ENCODE measurements at places on chromosomes 3 and 15.

- no peak for DNase-seq
Measured at GRCh38 chr3:51977446-51978142, 2.7 kb downstream of the ABHD14A start.

GRCh38 chr3:194269610-194270145 lies 81.5 kb downstream of the CPN2 start:
- peak; percentile 55 for DNase-seq

DNA sequence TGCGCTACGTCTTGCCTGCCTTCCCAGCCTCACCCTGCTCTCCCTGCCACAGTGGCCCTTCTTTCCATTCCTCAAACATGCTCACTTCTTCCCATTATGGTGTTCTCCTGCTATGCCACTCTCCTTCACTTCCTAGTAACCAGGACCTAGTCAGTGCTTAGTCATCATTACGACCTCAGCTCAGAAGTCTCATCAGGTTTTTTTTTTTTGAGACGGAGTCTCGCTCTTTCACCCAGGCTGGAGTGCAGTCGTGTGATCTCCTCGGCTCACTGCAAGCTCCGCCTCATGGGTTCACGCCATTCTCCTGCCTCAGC lies 149.5 kb downstream of the GREM1 start:
- DNase-seq: peak; percentile 89

GRCh38 chr3:179972881-179973423 lies 63.8 kb downstream of the PEX5L start:
- no peak for DNase-seq

- DNase-seq: no peak
Measured at GRCh38 chr15:22895465-22896190, 57.2 kb downstream of the NIPA2 start.

DNA sequence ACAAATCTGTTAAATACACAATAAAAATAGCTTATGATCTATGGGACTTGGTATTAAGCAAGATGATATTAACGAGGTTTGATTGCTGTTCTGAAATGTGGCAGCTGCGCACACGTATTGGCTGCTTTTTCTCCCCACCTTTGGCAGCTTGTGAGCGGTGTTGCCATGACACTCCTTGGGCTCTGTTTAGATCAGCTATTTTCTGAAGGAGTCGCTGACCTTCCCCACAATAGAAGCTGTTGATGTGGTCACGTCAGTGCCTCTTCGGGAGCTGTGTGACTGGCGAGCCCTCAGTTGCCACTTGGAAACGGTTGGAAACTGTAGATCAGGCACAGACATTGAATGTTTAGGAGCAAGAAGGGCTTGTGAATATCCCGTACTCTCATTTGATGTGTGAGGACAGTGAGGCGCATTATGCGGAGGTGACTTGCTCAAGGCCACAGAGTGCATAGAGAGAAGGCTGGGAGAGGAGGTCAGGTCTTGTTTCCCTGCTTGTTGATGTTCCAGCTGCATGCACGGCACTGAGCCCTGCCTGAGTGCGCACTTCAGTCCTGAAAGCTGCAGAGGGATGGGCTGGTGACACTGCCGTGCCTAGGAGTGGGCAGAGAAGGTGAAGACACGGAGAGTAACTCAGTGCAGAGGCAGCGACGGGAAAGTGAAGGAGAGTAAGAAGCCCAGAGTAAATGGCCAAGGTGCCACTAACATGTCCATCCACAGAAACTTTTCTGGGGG lies 198.4 kb downstream of the LPP start:
- DNase-seq: no peak

- no peak for DNase-seq
Measured at GRCh38 chr3:160796813-160797164, 40.8 kb downstream of the PPM1L start.

- no peak for DNase-seq
Measured at GRCh38 chr3:171260899-171261298, 199.3 kb downstream of the TNIK start.

- DNase-seq: no peak
Measured at GRCh38 chr3:170350515-170351413, 6.8 kb upstream of the SKIL start.

DNA sequence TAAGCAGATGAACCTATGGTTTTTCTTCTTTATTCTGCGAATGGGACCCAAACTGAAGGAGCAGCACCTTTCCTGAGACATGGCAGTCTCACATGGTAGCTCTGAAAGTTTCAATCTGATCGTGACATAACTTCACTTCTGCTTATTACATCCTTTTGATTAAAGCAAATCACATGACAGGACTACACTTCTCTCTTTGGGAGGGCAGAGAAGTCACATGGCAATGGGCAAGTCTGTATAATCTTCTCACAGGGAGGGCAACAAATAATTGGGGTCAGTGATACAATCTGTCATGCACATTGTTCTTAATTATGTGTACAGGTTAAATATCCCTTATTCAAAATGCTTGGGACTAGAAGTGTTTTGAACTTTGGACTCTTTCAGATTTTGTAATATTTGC lies 21.6 kb downstream of the NCBP2 start:
- no peak for DNase-seq

GRCh38 chr3:17844236-17844635 lies 101.8 kb upstream of the TBC1D5 start:
- DNase-seq: no peak

DNA sequence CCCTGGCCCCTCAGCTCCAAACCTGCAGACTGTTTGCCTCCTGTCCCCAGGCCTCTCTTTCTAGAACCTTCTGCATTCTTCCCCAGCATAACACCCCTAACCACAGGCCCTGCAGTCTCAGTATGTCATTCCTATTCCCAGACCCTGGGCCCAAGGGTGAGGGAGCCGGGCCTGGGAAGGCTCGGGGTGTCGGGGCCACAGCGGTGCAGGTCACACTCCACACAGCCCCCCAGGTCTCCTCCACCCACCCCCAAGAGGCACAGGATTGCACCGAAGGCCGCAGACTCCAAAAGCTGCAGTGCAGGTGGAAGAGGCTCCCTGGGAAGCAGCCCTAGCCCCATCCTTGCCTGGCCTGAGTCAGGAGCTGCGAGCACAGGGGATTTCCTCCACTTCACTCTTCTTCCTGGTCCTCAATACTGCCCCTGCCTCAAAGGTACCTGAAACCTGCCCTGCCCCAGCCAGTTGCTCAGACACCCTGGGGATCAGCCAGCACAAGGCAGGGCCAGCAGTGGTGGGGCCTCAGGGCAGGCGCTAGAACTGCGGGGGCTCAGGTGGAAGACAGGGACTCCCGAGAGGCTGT lies 31.1 kb downstream of the TNK2 start:
- no peak for DNase-seq

DNA sequence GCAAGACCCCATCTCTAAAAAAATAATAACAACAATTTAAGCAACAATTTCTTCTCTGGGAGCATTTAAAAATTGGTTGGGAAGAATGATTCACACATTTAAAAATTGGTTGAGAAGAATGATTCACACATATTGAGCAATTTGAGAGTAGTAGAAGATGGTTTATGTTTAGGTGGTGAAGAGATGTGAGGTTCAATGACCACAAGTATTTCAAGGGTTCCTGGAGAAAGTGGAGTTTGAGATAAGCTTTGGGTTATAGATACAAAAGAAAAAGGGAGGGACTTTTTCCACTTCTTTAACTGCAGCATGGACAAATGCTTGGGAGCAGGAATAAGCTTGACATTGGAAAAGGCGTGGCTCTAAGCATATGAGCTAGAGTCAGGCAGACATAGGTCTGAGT lies 145.7 kb upstream of the NPHP3 start:
- DNase-seq: peak; percentile 26

- DNase-seq: no peak
Measured at GRCh38 chr3:55489798-55490132, 2.7 kb upstream of the WNT5A start.

DNA sequence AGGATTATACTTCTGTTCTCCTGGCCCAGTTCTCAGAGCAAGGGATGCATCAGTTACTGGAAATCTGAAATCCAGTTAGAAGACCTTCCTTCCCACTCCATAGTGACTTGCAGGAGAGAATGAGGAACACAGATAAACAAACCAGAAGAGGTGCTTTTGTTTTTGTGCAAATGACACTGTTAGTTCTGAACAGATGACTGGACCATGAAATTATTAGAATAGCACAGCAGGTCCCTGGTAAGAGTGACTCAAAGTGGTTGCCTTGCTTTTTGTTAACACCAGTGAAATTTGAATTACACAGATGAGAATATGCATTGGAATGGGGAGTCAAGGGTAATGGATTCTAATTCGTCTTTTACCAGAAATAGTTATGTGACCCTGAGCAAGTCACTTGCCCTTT lies 30.4 kb upstream of the LRIG1 start:
- no peak for DNase-seq

DNA sequence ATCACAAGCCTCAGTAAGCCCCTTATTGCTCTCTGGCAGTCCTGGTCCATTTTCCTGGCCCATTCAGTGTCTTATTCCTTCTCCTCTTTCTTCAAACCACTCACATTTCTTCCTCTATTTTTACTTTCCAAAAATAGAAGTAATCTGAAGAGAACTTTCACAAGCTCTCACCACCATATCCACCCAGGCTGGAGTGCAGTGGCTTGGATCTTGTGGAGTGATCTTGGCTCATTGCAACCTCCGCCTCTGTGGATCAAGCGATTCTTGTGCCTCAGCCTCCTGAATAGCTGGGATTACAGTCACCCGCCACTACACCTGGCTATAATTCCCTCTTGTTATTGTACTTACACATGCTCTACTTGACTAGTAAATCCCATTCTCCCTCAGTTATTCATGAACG lies 16.8 kb downstream of the ARMC8 start:
- DNase-seq: no peak

- DNase-seq: no peak
Measured at GRCh38 chr3:135950941-135951340, 14.6 kb upstream of the PPP2R3A start.

GRCh38 chr15:67296188-67296587 lies 41.6 kb downstream of the IQCH start:
- no peak for DNase-seq

DNA sequence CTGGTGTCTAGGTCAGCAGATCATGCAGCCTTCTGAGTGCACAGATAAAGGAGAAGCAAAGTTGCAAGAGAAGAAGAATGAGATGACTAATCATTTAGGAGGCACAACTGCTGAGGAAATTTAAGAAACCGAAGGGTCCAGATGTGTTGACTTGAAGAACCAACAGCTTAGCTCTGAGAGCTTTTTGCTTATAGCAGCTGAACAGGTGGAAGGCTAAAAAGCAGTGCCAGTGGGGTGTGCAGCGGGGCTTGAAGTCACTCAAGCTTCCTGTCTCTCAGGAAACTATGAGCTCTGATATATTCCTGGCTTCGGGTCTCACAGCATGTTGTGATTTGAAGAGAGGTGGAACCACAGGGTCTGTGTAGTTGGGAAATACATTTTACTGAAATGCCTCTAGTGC lies 305.7 kb downstream of the RYR3 start:
- no peak for DNase-seq

GRCh38 chr3:10585945-10586344 lies 80.6 kb upstream of the ATP2B2 start:
- no peak for DNase-seq

GRCh38 chr3:194046995-194047645 lies 88.8 kb upstream of the HES1 start:
- no peak for DNase-seq

All from fibroblast of skin of abdomen (primary cell).